ENCODE measurements at places on chromosomes 6 and 20.

DNA sequence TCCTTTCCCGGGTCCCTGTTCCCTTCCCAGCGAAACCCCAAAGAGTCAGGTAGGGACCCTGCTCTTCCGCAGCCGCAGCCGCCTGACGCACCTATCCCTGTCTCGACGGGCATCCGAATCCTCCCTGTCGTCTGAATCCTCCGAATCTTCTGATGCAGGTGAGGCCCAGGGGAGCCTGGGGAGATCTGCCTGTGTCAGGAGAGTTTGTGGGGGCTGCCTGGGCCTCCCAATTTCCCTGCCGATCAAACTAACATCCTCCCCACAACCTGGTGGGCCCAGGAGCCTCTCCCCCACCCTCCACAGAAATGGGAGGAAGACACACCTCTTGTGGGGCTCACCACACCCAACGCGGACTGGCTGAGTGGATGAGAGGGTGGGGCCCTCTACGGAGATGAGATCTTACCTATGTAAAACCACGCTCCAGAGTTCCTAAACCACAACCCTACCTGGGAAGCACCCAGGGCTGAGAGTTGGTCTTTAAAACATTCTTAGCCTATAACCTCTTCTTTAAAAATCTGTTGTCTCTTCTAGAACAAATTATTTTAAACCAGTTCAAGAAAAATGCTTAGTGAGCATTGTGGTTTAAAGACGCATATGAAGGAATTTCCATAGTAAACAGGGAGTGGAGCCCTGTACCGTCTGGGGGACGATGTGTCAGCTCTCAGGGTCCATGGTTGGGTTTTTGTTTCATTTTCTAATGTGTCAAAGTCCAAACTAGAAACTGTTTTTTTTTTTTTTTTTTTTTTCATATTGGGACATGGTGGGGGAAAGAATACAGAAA, 1.7 kb downstream of the CDC25B start:
- DNase-seq: no peak

- no peak for DNase-seq
These were observed 693.6 kb downstream of the QKI start for GRCh38 chr6:164108092-164108491.

GRCh38 chr6:336159-337114, 44.1 kb downstream of the DUSP22 start:
- DNase-seq: no peak

DNA sequence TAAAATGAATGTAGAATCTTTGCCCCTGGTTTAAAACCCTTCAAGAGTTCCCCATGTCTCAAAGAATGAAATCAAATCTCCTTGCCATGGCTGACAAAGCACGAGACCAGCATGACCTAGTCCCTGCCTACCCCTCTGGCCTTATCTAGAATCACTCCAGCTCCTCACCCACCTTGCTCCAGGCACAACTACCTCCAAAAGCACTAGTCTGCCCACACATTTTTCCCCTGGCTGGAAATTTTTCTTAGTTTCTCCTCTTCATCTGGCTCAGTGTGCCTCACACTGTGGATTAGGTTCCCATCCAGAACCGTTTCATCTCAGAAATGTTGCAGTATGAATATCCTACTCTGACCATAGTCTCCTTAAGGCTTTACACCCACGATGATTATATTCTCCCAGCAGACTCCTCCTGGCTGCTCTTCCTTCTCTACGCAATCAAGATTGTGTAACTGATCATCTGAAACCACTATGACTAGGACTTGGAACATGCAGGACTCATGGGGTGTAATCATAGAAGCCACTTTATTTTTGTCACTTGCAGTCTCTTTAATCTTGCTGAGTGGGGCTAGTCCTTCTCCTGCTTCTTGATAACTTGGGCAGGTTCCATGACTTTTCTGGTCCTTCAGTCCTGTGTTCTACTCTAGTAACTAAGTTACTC, 7.8 kb upstream of the MRS2 start:
- DNase-seq: no peak

DNA sequence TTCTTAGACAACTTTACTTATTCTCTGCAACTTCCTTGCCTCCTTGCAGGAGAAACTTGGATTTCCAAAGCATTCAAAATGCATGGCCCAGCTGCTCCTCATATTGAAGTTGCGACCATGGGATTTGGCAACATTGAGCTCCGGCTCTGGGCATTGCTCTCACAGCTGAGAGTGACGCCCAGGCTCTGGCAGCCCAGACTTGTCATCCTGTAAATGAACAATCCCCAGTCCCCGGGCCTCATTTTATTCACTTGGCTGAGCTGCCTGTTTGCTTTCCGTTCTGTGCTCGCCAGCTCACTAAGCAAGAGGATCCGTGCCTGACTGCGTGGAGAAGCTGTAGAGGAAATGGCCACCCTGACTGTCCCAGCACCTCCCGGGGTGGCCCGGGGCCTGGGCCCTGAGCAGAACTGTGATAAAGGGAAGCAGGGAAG, 119.5 kb upstream of the CD93 start:
- DNase-seq: no peak

DNA sequence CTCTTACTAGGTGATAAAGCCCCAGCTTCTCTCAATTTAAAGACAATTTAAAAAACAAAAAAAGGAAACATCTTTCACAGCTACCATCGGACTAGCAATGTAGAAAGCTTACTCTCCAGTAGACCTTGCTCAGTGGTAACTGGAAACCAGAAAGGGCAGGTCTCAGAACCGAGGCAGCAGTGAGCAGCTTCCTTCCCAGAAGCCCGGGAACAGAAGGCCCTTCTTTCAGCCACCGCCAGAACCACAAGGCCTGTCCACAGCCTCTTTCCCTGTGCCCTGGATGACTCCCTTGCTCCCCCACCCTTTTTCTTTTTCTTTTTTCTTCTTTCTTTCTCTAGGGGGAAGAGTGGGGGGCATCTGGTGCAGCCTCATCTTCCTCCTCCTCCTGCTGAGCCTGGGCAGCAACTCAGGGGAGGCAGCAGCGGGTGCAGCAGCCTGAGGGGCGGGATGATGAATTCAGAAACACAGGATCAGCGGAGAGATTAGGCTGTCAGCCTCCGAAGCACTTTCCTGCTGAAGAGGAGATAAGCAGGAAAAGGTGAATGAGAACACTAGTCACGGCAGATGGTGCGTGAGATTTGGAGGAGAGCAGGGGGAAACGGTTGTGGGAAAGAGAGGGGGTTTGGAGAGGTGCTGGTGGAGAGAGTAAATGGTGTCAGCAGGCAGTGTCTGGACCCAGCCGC, 158.5 kb downstream of the ID4 start:
- no peak for DNase-seq

GRCh38 chr6:25794784-25795183, 37.1 kb downstream of the SLC17A1 start:
- DNase-seq: no peak

DNA sequence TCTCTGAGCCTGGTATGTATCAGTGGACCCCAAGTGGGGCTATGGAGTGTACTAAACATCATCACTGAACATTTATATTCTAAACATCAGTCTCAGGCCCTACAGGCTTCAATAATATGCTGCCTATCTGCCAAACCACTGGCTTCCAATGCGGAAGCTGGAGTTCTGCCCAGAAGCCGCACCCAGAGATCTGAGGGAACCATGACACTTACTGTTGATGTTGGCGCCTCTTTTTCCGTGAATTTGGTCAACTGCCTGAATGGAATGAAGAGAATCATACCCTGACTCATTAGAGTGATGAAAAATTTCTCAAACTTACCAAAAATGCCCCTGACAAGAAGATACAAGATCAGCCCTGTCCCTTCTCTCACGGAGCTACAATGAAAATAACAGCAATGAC, 66.2 kb downstream of the SLC22A23 start:
- DNase-seq: no peak

GRCh38 chr6:30955367-30956042, 14.7 kb downstream of the MUCL3 start:
- peak; percentile 66 for DNase-seq

DNA sequence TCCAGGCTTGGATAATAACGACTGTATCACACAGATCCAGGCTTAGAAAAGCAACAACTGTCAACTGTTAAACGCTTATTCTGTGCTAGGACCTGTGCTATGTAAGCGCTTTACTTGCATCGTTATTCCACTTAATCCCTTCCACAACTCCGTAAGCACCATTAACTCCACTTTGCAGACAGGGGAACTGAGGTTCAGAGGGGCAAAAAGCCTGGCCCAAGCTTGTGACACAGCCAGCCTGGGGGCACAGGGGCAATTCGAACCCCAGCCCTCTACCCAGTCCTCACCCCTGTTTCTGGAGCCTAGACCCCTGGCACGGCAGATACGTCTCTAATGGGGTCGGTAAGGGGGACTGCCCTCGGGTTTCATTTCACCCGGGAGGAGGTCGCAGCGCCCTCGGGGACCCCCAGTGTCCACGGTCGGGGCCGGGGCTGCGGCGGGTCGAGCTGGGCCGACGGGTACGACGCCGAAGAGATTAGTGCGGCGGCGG, 411 bp downstream of the DSN1 start:
- no peak for DNase-seq

- no peak for DNase-seq
These were observed 23.7 kb upstream of the SLC23A2 start for GRCh38 chr20:5024982-5025381.

Measured in stimulated activated CD4-positive, alpha-beta T cell treated with anti-CD3 and anti-CD28 coated beads, Interleukin-12 subunit alpha, Interleukin-12 subunit beta, amount 100 ng/mL, for 24 hours (primary cell).